ENCODE measurements at places on chromosomes 11 and 22.

DNA sequence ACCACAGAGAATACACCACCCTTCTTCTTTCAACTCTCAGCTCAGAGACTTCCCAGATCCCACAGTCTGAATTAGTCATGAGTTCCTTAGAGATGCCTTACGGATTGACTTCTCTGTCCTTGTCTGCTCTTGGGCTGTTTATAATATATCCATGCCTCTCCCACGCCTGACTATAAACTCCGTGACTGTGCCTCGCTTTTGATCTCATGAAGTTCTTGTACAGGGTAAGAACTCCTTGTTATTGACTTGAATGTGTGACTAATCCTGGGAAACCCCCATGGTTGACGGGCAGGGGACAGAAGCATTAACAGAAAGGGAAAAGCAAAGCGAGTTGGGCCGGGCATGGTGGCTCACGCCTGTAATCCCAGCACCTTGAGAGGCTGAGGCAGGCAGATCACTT, 62.4 kb upstream of the POU2AF1 start:
- no peak for DNase-seq

DNA sequence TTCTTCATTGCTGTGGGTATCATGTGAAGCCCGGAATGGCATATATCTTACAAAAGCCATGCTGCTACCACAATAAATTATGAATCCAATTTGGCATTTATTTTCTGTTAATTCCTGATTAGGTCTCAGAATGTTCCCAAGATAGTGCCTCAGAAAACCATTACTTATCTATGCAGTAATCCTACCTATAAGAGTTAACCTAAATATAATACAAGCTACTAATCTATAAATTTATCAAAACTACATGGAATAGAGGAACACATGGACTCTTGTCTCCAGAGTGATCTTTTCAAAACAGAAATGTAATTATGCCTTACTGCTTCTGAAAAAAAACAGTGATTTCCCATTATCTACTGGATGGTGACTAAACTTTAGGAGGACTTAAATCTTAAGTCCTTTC, 687.8 kb upstream of the ANO5 start:
- DNase-seq: no peak

- no peak for DNase-seq
Measured at GRCh38 chr11:127804747-127805400, 782.5 kb downstream of the ETS1 start.

DNA sequence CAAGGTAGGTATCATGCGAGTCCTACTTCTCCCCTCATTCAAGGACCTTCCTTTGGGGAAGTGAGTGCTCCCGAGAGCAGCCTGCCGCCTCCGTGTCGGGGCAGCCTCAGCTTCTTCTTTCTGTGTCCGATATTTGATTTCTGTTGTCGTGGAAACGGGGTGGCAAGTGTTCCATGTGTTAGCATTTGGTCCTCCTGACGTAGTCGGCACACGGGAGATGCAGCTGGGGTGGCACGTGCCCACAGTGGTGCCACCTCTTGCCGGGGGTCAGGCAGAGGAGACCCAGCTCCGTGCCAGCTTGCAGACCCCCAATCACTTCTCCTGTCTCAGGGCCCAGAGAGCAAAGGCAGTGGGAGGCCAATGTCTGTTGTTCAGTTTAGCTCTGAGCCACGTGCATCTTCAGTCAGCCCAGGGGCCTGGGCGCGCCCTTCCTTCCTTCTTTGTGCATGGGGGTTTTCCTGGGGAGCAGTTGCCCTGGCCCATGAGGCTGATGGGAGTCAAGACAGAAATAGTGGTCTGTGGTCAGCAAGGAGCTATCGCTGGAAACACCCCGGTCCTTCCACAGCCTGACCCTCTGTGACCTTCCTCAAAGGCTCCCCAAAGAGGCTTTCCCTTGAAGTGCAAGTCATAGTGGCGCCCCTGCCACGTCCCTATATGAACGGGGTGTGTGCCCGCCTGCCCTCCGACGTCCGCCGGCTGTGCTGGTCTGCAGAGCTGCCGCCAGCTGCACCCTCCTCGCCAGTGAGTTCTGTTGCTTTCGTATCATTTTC, 44.5 kb downstream of the PARVB start:
- no peak for DNase-seq

- no peak for DNase-seq
Measured at GRCh38 chr11:83720675-83721074, 434.5 kb upstream of the CCDC90B start.

GRCh38 chr22:22201185-22201929, 43.2 kb upstream of the VPREB1 start:
- DNase-seq: no peak

DNA sequence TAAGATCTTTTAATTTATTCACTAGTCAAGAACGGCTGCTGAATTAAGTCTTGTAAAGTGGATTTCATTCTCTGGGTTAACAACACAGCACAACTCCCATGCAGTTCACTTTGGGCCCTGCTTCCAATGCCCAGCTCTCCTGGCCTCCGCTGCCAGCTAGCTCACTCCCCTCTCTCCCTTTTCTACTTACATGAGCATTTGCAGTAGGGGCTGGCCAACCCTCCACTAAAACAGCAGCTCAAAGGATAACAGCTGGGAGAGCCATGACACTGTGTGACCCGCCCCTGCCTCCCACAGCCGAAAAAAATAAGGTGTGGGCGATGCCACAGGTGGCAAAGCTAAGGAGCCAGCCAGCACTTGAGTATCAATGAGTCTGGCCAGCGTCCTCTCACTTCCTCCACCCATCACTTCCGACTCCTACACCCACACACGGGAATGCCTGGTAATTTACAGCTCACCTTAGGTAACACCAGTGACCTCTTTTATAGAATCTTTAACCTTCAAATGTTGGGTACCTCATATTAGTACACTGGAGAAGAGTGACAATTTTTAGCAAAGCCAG, 56.8 kb downstream of the DGCR2 start:
- no peak for DNase-seq

DNA sequence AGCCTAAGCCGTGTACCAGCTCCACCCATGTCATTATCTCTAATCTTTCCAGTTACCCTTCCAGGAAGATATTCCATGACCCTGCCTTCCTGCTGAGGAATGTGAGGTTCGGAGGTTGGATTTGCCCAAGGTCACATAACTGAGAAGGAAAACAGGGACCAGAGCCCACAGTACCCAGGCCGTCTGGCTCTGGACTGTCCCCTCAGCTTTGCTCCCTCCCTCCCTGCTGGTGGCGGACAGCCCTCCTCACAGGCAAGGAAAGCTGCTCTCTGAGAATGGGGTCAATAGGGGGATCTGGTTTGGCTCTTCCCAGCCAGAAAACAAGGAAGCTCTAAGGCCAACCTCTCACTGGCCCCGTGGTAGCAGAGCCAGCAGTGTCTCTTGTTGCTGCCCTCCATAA, 63.3 kb downstream of the SYN3 start:
- no peak for DNase-seq

- no peak for DNase-seq
Measured at GRCh38 chr11:107118025-107118720, 99.9 kb upstream of the GUCY1A2 start.

DNA sequence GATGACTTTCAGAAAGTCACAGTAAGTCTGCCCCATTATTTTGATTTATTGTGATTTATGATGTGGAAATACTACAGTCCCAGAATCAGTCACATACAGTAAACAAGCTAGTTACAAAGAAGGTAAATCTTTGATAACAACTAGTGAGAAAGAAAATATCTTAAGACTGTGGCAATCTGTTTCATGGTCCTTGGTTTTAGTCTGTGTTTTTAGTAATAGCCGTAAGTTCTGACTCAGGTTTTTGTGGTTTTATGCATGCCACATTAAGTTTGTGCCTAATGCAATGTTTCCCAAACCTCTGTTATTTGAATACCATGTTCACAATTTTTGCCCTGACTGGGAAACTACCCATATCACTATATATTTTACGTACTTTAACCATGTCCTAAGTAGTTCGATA, 6.7 kb downstream of the CEP295 start:
- DNase-seq: no peak

- no peak for DNase-seq
Measured at GRCh38 chr22:46650078-46650810, 30.1 kb downstream of the GRAMD4 start.

Measured in NCI-H2107 (cell line).